ENCODE measurements at places on chromosomes 3 and 15. TPM values are rescaled to one million over a fixed set of nuclear protein-coding genes. Genes with fewer than 3 reads are reported as not detected.
A peak's percentile ranks its signal among the peaks of the same experiment; 100 is the strongest.

PLSCR5 gene
- not detected for polyA plus RNA-seq

GRCh38 chr15:94052711-94053110 is 178.7 kb upstream of the MCTP2 start:
- H3K4me3 ChIP-seq: no peak overlapping the region
- no peak for DNase-seq
- H3K36me3 ChIP-seq: no peaks in the 10 kb centered on the region
- no peaks in the 10 kb centered on the region for H3K4me1 ChIP-seq
- H3K27me3 ChIP-seq: no peaks in the 10 kb centered on the region

RPN1 gene
- polyA plus RNA-seq: 39.9 TPM

- no peak overlapping the region for H3K4me3 ChIP-seq
- no peak overlapping the region for H3K27ac ChIP-seq
- H3K36me3 ChIP-seq: no peaks in the 10 kb centered on the region
- no peaks in the 10 kb centered on the region for H3K27me3 ChIP-seq
Measured at GRCh38 chr3:164479978-164480377, 598.3 kb downstream of the SI start.

DNA sequence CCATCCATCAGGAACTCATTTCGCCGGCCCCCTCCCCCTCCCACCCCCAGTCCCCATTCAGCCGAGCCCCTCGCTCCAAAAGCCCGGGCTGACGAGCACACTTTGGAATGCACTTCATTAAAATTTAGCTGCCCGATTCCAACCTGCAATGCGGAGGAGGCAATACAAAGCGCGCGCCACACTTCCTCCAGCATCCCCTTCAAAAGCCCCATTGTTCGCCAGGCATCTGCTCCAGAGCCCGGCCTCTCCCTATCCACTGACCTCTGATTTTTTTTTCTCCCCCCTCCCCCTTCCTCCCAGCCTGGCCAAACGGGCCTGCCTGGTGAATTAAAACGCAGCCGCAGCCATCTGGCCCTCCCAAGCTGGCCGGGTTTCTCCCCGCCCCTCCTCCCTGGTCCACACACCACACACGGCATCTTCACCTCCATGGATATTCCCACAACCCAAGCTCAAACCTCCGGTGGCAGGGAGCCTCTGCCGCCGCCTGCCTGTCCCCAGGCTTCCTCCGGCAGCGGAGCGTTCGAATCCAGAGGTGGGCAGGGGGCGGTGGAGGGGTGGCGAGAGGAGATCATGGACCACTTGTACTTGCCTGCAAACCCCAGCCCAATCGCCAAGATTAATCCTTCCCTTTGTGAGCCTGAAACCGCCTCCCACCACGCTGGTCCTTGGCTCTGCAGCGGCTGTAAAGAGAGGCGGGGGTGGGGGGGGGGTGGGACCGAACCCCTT is 441.3 kb downstream of the MAGI1 start:
- no peak overlapping the region for H3K27ac ChIP-seq
- H3K36me3 ChIP-seq: no peaks in the 10 kb centered on the region
- no peaks in the 10 kb centered on the region for H3K27me3 ChIP-seq
- peaks cover 15% of the 10 kb centered on the region for H3K4me1 ChIP-seq

DNA sequence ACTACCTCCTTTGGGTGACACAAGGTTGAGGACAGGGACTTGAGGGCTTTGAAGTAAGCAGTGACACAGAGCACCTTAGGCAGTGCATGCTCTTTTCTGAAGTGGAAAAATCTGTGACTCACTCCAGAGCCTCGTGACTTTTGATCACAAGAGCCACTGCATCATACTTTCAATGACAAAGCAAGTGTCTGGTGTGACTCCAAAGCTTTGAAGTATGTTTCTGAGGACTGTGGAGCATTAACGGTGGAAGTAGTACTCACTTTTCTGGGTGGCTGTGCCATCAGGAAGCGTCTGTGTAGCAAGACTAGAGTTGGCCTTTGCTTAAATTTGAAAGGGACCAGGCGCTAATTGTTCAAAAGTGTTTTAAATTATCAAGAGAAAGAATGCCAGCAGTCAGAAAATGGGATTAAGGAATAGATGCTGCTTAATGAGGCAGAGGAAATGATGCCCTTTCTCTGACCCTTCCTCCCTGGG is 210.7 kb upstream of the TRIM42 start:
- H3K27ac ChIP-seq: no peak overlapping the region
- H3K4me3 ChIP-seq: no peak overlapping the region
- no peaks in the 10 kb centered on the region for H3K36me3 ChIP-seq
- no peaks in the 10 kb centered on the region for H3K27me3 ChIP-seq
- no peaks in the 10 kb centered on the region for H3K4me1 ChIP-seq

DNA sequence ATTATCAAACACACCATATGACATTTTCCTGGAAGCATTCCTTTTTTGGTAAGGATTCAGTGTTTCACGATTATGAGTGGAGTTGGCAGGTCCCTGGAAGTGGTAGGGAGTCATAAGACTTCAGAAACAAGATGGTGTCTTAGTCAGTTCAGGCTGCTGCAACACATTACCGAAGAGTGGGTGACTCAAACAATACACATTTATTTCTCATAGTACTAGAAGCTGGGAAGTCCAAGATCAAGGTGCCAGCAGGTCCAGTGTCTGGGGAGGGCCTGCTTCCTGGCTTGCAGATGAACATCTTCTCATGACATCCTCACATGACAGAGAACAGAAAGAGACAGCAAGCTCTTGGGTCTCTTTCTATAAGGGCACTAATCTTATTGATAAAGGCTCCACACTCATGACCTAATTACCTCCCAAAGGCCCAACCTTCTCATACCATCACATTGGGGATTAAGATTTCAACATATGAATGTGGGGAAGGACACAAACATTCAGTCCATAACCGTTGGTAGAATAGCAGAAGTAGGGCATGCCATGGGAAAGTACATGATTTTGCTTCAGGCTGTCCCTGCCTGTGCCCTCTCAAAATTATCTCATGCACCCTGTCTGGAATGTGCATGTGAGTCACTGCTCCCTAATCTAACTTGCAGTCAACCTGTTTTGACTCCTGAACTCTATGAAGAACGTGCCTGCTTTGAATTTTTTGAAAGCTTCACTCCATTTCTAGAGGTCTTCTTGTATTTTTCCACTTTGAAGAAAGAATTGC is 72.5 kb downstream of the GTPBP8 start:
- no peaks in the 10 kb centered on the region for H3K27me3 ChIP-seq
- no peak overlapping the region for H3K27ac ChIP-seq
- H3K36me3 ChIP-seq: no peaks in the 10 kb centered on the region
- H3K4me1 ChIP-seq: no peaks in the 10 kb centered on the region
- no peak overlapping the region for H3K4me3 ChIP-seq

DUOXA2 gene
- 25.0 TPM for polyA plus RNA-seq

GRCh38 chr3:139617672-139618268 is 60.0 kb downstream of the NMNAT3 start:
- H3K4me3 ChIP-seq: no peak overlapping the region
- no peaks in the 10 kb centered on the region for H3K4me1 ChIP-seq
- no peaks in the 10 kb centered on the region for H3K27me3 ChIP-seq
- H3K27ac ChIP-seq: no peak overlapping the region

DNA sequence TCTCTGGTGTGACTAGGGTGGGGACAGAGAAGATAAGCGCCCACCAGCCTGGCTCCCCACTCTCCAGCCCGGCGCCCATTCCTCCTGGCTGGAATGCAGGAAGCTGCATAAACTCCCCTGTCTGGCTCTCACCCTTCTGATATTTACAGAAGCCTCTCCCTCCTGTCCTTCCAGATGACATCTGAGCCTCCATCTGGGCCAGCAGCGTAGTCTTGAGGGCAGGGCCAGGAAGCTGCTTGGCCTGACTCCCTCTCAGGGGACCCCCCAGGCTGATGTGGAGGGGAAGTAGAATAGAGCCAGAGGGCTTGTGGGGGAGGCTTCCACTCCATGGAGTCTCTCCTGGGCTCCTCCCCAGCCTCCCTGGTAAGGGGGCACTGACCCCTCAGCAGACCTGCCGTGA is 49.9 kb downstream of the LINGO1 start:
- H3K4me3 ChIP-seq: no peak overlapping the region
- H3K27ac ChIP-seq: no peak overlapping the region
- H3K36me3 ChIP-seq: no peaks in the 10 kb centered on the region
- no peak for DNase-seq
- peaks cover 14% of the 10 kb centered on the region for H3K4me1 ChIP-seq

- H3K4me3 ChIP-seq: no peak overlapping the region
- DNase-seq: no peak
- no peak overlapping the region for H3K27ac ChIP-seq
- no peaks in the 10 kb centered on the region for H3K27me3 ChIP-seq
- no peaks in the 10 kb centered on the region for H3K36me3 ChIP-seq
- peaks cover 15% of the 10 kb centered on the region for H3K4me1 ChIP-seq
Measured at GRCh38 chr15:71532994-71533393, 277.4 kb upstream of the NR2E3 start.

DNA sequence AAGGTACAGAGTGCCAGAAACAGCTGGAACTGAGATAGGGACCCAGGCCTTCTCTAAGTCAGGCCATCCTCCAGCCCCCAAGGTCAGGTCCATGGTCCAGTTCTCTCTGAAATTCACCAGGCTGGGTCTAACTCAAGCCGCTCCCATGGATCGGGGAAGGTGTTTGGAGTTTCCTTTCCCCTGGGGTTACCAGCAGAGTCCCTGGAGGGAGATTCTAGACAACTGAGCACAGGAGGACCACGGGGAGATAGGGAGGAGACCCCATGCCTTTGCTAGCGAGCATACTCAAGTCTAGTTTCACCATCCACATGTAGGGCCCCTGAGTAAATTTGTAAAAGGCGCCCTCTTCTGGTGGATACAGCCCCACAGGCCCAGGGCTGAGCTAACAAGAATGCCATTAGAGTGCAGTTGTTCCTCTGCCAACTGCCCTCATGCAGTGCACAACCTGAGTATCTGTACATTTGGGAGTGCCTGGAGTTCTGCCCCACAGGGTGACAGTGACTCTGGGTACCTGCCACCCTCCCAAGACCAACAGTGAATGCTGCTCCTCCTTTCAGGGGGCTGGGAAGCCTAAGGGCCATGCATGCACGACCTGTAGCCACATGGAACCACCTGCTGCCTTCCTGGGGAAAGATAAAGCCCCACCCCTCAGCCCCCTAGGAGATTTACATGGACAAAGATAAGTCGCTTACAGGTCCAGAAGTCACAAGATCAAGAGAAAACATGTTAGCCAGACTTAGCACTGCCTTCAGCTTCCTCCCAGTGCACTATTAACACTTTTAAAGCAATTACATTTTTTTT is 89.0 kb downstream of the IQSEC1 start:
- peak overlapping the region; percentile 7 for H3K27ac ChIP-seq
- DNase-seq: peak; percentile 83
- no peaks in the 10 kb centered on the region for H3K4me1 ChIP-seq
- H3K36me3 ChIP-seq: no peaks in the 10 kb centered on the region

GRCh38 chr15:88177451-88177850 is 79.1 kb downstream of the NTRK3 start:
- H3K4me1 ChIP-seq: no peaks in the 10 kb centered on the region
- H3K4me3 ChIP-seq: no peak overlapping the region
- H3K27ac ChIP-seq: no peak overlapping the region
- H3K36me3 ChIP-seq: no peaks in the 10 kb centered on the region
- no peaks in the 10 kb centered on the region for H3K27me3 ChIP-seq

DNA sequence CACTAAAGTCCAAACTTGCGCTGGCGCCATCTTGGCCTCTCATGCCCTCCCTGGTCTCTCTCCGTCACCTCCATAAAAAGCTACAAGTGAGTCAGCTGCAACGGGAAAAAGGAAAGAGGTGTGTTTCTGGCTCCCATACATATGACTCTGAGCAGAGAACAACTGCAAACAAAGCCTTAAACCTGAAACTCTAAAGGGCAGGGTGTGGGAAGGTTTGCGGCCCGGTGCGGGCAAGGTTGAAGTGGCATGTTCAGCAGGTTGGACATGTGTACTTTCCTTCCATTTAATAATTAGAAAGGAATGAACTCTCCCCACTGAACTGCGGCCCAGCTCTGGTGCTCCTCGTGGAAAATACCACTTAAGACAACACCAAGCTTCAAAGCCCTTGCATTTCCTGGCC is 59.0 kb upstream of the PPARG start:
- peak; percentile 85 for DNase-seq
- peak overlapping the region; percentile 82 for H3K27ac ChIP-seq
- H3K4me3 ChIP-seq: no peak overlapping the region
- peaks cover 20% of the 10 kb centered on the region for H3K4me1 ChIP-seq
- H3K36me3 ChIP-seq: no peaks in the 10 kb centered on the region
- H3K27me3 ChIP-seq: no peaks in the 10 kb centered on the region

- H3K27ac ChIP-seq: peak overlapping the region; percentile 87
- no peaks in the 10 kb centered on the region for H3K27me3 ChIP-seq
- H3K4me3 ChIP-seq: no peak overlapping the region
- peaks cover 6% of the 10 kb centered on the region for H3K4me1 ChIP-seq
- no peak for DNase-seq
Measured at GRCh38 chr3:11465744-11466616, 177.7 kb downstream of the VGLL4 start.

GRCh38 chr3:123167686-123168085 is 34.1 kb upstream of the SEC22A start:
- H3K36me3 ChIP-seq: peaks cover 39% of the 10 kb centered on the region
- H3K27ac ChIP-seq: no peak overlapping the region
- no peaks in the 10 kb centered on the region for H3K27me3 ChIP-seq
- H3K4me3 ChIP-seq: no peak overlapping the region

DNA sequence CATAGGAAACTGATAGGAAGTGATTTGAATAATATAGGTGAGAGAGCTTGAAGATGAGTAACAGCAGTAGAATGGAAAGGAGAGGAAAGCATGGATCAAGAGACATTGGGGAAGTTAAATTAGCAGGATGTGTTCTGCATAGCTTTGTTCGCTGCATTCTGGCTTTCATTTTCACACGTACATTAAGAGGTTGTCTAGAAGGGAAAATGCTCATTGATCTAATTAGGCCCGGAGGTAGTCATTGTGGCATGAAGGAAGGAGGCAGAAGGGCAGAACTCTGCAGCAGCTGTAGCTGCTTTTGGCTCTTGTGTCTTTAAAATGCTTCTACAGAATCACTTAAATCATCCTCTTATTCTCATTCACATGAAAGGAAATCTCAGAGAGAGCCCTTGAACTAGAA is 40.3 kb downstream of the KCNAB1 start:
- no peak for DNase-seq
- no peaks in the 10 kb centered on the region for H3K4me1 ChIP-seq
- no peak overlapping the region for H3K4me3 ChIP-seq
- no peaks in the 10 kb centered on the region for H3K36me3 ChIP-seq
- H3K27me3 ChIP-seq: no peaks in the 10 kb centered on the region

HYAL2 gene
- 30.4 TPM for polyA plus RNA-seq

SEMA5B gene
- 0.25 TPM for polyA plus RNA-seq

DPH6 gene
- polyA plus RNA-seq: 6.1 TPM

DNA sequence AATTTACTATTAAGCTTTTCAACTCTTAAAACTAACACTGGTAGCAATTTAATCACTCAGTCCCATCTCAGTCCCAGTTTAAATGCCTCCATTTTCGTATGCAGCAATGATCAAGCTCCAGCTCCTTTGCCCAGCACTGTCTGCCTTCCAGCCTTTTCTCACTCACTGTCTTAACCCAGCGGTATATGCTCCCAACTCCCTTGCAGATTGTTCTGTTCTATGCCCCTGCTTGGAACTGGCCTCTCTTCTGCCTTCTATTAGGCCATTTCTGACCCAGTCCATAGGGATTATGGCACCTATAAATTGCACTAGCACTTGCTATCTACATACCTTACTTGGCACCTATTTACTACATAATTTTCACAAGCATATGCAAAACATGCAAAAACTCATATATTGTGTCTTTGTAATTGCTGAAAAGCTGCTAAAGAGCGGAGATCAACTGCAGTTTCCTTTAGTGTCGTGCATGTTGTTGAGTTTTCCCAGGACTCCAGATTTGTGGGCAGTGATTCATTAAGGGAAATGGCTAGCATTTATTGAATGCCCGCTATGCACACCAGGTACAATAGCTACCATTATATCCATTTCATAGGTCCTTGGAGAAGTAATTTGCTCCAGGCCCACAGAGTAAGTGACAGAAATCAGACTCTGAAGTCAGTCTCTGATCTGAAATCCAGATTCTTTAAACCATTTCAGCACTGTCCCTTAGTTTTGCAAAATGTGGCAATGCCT is 24.4 kb downstream of the CRBN start:
- H3K27me3 ChIP-seq: no peaks in the 10 kb centered on the region
- H3K27ac ChIP-seq: no peak overlapping the region
- DNase-seq: no peak
- peaks cover 14% of the 10 kb centered on the region for H3K4me1 ChIP-seq
- peaks cover 96% of the 10 kb centered on the region for H3K36me3 ChIP-seq
